MM.1S (cell line): ENCODE measurements at places on chromosomes 13 and 19.
A peak's percentile ranks its signal among the peaks of the same experiment; 100 is the strongest.

- no peak overlapping the region for H3K27ac ChIP-seq
- peaks cover 8% of the 10 kb centered on the region for H3K4me1 ChIP-seq
- H3K4me3 ChIP-seq: no peak overlapping the region
- no peaks in the 10 kb centered on the region for H3K27me3 ChIP-seq
These were observed 4.6 kb upstream of the FAM32A start for GRCh38 chr19:16180611-16181010.

DNA sequence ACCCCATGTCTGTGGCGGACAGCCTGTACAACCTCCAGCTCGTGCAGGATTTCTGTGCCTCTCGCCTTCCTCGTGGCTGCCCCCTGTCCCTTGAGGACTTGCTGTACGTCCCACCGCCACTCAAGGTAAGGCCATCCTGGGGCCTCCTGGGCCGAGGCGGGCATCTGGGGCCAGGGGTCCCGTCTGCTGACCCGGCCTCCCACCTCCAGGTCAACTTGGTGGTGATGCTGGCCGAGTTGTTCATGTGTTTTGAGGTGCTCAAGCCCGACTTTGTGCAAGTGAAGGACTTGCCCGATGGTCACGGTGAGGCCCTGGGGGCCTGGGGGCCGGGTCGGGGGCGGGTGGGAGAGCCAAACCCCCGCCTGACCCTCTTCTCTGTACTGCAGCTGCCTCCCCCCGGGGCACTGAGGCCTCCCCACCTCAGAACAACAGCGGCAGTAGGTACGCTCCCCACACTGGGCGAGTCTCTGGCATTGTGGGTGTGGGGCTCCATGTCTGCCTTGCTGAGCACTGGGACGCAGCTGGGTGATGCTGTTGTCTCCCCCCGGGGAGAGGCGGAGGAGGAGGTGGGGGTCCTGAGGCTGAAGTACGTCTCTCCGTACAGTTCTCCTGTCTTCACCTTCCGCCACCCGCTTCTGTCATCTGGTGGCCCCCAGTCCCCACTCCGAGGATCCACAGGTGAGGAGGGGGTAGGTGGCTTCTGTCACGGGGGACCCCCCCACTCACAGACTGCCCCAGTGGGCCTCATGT is 15.0 kb downstream of the CAMSAP3 start:
- H3K4me1 ChIP-seq: no peaks in the 10 kb centered on the region
- H3K27ac ChIP-seq: no peak overlapping the region

- H3K27me3 ChIP-seq: no peaks in the 10 kb centered on the region
- H3K4me3 ChIP-seq: peak overlapping the region; percentile 83
- peak overlapping the region; percentile 99 for H3K27ac ChIP-seq
These were observed 67.8 kb downstream of the RASA3 start for GRCh38 chr13:114064450-114065140.

DNA sequence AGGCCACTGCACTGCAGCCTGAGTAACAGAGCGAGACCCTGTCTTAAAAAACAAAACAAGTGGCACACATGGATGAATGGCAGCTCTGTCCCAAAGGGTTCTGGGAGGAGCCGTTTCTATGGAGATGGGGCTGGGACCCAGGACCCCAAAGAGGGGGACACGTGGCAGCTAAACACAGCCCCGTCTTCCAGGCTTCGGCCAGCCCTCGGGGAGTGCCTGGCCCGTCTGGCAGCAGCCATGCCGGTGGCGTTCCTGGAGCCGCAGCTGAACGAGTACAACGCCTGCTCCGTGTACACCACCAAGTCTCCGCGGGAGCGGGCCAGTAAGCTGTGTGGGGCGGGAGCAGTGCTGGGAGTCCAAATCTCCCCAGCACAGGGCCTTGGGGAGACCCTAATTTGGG is 82.4 kb downstream of the RYR1 start:
- H3K4me1 ChIP-seq: no peaks in the 10 kb centered on the region
- no peak overlapping the region for H3K4me3 ChIP-seq
- H3K27ac ChIP-seq: no peak overlapping the region
- H3K27me3 ChIP-seq: peaks cover 47% of the 10 kb centered on the region
- no peaks in the 10 kb centered on the region for H3K36me3 ChIP-seq

GRCh38 chr19:6710273-6711077 is 10.0 kb downstream of the C3 start:
- no peak for DNase-seq
- H3K27ac ChIP-seq: no peak overlapping the region
- peaks cover 69% of the 10 kb centered on the region for H3K27me3 ChIP-seq
- no peaks in the 10 kb centered on the region for H3K36me3 ChIP-seq

GRCh38 chr19:17685451-17686022 is 2.6 kb downstream of the UNC13A start:
- H3K27me3 ChIP-seq: peaks cover 56% of the 10 kb centered on the region
- no peaks in the 10 kb centered on the region for H3K4me1 ChIP-seq
- H3K4me3 ChIP-seq: no peak overlapping the region
- H3K36me3 ChIP-seq: no peaks in the 10 kb centered on the region

DNA sequence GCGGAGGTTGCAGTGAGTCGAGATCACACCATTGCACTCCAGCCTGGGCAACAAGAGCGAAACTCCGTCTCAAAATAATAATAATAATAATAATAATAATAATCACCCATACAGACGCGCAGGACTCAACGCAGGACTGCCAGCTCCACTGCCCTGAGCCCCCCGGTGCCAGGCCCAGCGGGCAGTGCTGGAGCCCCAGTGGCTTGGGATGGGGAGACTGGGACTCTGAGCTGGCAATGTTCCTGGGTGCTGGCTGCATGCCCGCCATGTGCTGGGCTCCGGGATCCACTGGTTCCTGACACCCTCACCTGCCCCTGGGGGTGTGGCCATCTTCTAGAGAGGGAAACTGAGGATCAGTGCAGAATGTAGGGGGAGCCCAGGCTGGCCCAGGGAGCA is 325 bp upstream of the AZU1 start:
- DNase-seq: no peak
- no peaks in the 10 kb centered on the region for H3K36me3 ChIP-seq
- H3K4me3 ChIP-seq: no peak overlapping the region
- H3K27ac ChIP-seq: no peak overlapping the region
- no peaks in the 10 kb centered on the region for H3K4me1 ChIP-seq
- H3K27me3 ChIP-seq: peaks cover 84% of the 10 kb centered on the region

GRCh38 chr19:41795031-41795461 is 1.3 kb upstream of the CEACAM3 start:
- peaks cover 91% of the 10 kb centered on the region for H3K27me3 ChIP-seq
- no peaks in the 10 kb centered on the region for H3K4me1 ChIP-seq
- no peak overlapping the region for H3K4me3 ChIP-seq
- H3K36me3 ChIP-seq: no peaks in the 10 kb centered on the region
- H3K27ac ChIP-seq: no peak overlapping the region

DNA sequence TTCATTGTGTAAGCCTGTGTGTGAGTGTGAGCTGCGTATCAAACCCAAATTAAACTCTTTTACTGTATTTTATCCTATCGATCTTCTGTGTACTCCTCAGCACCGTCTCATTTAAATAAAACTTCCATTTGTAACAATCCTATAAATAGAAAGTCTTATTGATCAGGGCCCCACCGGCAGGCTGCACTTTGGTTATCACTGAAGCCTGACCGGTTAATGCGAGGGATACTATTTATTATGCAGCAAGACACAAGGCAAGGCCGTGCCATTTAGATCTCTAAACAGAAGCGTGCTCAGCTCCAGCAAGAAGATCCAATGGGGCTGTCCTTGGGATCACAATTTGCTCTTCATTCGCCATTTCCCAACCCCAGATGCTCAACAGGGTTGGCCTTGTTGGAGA is 252.6 kb upstream of the TSHZ3 start:
- no peak overlapping the region for H3K27ac ChIP-seq
- no peak for DNase-seq
- H3K4me3 ChIP-seq: no peak overlapping the region
- peaks cover 9% of the 10 kb centered on the region for H3K27me3 ChIP-seq
- no peaks in the 10 kb centered on the region for H3K4me1 ChIP-seq

- H3K27me3 ChIP-seq: no peaks in the 10 kb centered on the region
- no peaks in the 10 kb centered on the region for H3K4me1 ChIP-seq
- H3K4me3 ChIP-seq: no peak overlapping the region
- H3K27ac ChIP-seq: no peak overlapping the region
These were observed 100.2 kb downstream of the ZIC5 start for GRCh38 chr13:99871249-99871898.

DNA sequence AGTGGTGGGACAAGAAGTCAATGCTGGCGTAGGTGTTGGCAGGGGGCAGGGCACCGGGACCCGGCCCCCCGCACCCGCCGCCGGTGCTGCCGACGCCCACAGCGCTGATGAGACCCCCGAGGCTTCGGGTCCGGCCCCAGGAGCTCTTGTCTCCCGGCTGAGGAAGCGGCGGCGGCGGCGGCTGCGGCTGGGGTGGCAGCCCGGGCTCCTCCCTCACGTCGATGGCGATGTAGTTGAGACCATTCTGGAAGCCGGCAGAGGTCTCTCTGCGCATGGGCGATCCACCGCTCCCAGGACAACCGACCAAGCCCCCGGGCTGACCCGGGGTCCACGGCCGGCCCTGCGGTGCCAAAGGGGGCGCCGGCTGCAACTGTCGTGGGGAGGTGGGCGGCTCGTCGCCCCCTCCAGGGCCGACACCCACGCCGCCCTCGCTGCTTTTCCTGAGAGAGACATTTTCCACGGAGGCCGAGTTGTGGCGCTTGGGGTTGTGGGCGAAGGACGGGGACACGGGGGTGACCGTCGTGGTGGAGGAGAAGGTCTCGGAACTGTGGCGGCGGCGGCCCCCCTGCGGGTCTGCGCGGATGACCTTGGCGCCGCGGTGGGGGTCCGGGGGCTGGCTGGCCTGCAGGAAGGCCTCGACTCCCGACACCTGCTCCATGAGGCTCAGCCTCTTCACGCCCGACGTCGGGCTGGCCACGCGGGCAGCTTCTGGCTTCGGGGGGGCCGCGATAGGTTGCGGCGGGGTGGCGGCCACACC is 4.1 kb downstream of the IRS2 start:
- H3K4me1 ChIP-seq: peaks cover 9% of the 10 kb centered on the region
- no peak for DNase-seq
- H3K27ac ChIP-seq: no peak overlapping the region
- no peaks in the 10 kb centered on the region for H3K36me3 ChIP-seq

DNA sequence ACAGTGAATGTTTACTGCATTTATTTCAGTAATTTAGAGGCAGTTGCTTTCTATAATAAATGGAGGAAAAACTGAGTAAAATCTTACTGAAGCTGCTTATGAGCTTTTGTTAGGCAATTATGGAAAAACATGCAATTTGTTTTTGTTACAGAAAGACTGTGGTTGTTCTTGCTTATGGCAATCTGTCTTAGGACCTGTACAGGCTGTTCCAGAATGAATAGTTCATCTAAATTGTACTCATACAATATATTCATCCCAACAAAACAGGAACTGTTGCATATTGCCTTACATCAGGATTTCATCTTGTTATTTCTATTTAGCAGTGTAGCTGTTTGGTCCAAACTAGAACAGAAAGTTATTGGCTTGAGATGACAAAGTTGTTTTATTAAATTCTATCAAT is 199.2 kb downstream of the NALCN start:
- no peaks in the 10 kb centered on the region for H3K36me3 ChIP-seq
- no peak for DNase-seq
- no peak overlapping the region for H3K27ac ChIP-seq
- H3K27me3 ChIP-seq: no peaks in the 10 kb centered on the region

GRCh38 chr13:49435992-49436391 is 7.9 kb downstream of the CAB39L start:
- no peaks in the 10 kb centered on the region for H3K36me3 ChIP-seq
- DNase-seq: no peak
- H3K27ac ChIP-seq: no peak overlapping the region

GRCh38 chr19:20879501-20879900 is 43.5 kb upstream of the ZNF85 start:
- no peak overlapping the region for H3K27ac ChIP-seq
- H3K36me3 ChIP-seq: no peaks in the 10 kb centered on the region
- no peak overlapping the region for H3K4me3 ChIP-seq
- no peaks in the 10 kb centered on the region for H3K27me3 ChIP-seq
- DNase-seq: no peak

GRCh38 chr19:33863436-33863835 is 66.8 kb downstream of the KCTD15 start:
- no peaks in the 10 kb centered on the region for H3K4me1 ChIP-seq
- H3K27me3 ChIP-seq: peaks cover 37% of the 10 kb centered on the region
- H3K4me3 ChIP-seq: no peak overlapping the region
- H3K36me3 ChIP-seq: no peaks in the 10 kb centered on the region

DNA sequence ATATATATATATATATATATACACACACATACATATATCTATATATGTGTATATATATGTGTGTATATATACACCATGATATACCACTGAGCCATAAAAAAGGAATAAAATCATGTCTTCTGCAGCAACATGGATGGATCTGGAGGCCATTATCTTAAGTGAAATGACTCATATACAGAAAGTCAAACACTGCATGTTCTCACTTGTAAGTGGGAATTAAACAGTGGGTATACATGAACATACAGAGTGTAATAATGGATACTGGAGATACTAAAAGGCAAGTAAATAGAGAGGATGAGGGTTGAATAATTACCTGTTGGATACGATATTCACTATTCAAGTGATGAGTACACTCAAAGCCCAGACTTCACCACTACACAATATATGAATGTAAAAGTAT is 332.6 kb downstream of the SLITRK1 start:
- no peaks in the 10 kb centered on the region for H3K4me1 ChIP-seq
- H3K4me3 ChIP-seq: no peak overlapping the region
- DNase-seq: no peak
- H3K36me3 ChIP-seq: no peaks in the 10 kb centered on the region

GRCh38 chr19:16862826-16863415 is 25.9 kb upstream of the F2RL3 start:
- H3K4me3 ChIP-seq: no peak overlapping the region
- DNase-seq: no peak
- H3K27ac ChIP-seq: no peak overlapping the region
- H3K27me3 ChIP-seq: no peaks in the 10 kb centered on the region

- DNase-seq: no peak
- H3K4me1 ChIP-seq: no peaks in the 10 kb centered on the region
- H3K27me3 ChIP-seq: peaks cover 88% of the 10 kb centered on the region
- H3K36me3 ChIP-seq: no peaks in the 10 kb centered on the region
These were observed 9.8 kb upstream of the ARRDC2 start for GRCh38 chr19:17997969-17998826.

GRCh38 chr13:33258808-33259193 is 26.8 kb downstream of the STARD13 start:
- no peak for DNase-seq
- no peaks in the 10 kb centered on the region for H3K36me3 ChIP-seq
- H3K27ac ChIP-seq: no peak overlapping the region
- H3K27me3 ChIP-seq: no peaks in the 10 kb centered on the region
- H3K4me1 ChIP-seq: no peaks in the 10 kb centered on the region
- no peak overlapping the region for H3K4me3 ChIP-seq
